ENCODE measurements at places on chromosomes 1 and 21. TPM values are rescaled to one million over a fixed set of nuclear protein-coding genes. Genes with fewer than 3 reads are reported as not detected.

DNA sequence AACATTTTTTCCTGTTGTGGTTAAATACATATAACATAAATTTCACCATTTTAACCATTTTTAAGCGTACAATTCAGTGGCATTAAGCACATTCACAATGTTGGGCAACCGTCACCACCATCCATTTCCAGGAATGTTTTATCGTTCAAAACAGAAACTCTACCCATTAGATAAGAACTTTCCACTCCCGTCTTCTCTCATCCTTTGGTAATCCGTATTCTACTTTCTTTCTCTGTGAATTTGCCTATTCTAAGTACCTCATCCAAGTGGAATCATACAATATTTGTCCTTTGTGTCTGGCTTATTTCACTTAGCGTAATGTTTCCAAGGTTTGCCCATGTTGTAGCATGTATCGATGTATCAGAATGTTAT is 336.0 kb downstream of the RRAGC start:
- DNase-seq, result no peak

GRCh38 chr1:41414716-41415306 is 53.6 kb downstream of the FOXO6 start:
- DNase-seq, result no peak

DNA sequence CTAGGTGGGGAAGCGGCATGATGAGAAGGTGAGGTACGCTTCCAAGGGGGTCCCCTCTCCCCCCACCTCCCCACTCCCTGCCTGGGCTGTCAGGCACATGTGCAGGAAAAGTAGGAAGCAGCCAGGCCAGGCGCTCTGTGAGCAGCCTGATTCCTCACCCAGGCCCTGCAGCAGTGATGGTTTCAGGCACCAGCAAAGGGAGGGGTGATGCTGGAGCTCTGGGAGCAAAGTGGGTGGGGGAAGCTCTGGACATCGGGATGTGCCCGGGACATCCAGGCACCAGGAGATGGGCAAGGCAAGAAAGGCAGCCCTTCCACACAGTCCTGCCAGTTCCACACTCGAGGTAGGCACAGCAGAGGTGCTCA is 106.1 kb downstream of the CRYAA start:
- no peak for DNase-seq

- DNase-seq, result no peak
These were observed 53.7 kb downstream of the ZBTB8A start for GRCh38 chr1:32592943-32593342.

DNA sequence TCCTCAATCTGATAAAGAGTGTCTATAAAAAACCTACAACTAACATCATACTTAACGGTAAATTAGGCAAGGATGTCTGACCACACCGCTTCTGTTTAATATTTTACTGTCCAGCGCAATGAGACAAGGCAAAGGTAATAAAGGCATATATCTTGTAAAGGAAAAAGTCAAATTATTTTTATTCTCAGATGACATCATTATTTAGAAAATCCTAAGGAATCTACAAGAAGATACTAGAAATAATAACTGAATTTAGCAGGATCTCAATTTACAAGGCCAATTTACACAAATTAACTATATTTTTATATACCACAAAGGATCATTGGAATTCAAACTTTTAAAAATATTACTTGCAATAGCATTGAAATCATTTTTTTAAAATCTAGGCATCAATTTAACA is 29.4 kb downstream of the GJA4 start:
- no peak for DNase-seq

GRCh38 chr21:19343711-19344110 is 940.1 kb upstream of the TMPRSS15 start:
- no peak for DNase-seq

GRCh38 chr1:222552882-222553281 is 5.0 kb upstream of the HHIPL2 start:
- DNase-seq, result no peak

DNA sequence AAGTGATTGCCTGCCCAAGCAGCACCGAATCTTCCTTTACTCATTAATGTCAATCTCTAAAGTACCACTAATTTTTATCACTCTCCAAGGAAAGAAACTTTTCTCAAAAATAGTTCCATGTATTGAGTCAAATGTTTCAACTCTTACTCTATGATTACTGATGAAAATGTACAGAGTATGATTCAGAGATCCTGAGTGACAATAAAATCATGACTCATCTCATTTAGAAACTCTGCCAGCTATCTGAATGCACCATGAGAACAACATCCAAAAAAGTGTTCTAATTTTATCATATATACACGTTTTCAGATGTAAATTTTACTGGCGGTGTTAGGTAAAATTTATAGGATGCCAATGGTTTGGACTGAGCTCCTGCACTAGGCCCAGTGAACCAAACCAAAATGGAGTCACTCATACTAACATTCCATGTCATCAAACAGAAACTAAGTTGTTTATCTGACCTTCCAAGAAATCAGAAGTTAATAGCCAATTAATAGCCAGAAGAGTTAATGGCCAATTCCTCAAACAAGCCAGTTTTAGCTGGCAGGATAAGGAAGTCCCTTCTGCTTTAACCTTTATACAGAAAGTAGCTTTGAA is 22.6 kb downstream of the PLPPR5 start:
- peak; percentile 54 for DNase-seq

- no peak for DNase-seq
These were observed 21.1 kb downstream of the HUNK start for GRCh38 chr21:31893851-31894415.

- no peak for DNase-seq
These were observed 217.5 kb downstream of the PLA2G4A start for GRCh38 chr1:187046293-187046692.

- DNase-seq, result no peak
These were observed 154.2 kb upstream of the RUNX1 start for GRCh38 chr21:35203093-35203977.

GRCh38 chr1:31855038-31855845 is 39.4 kb upstream of the SPOCD1 start:
- peak; percentile 10 for DNase-seq

GRCh38 chr1:207069061-207069460 is 16.0 kb downstream of the PFKFB2 start:
- DNase-seq, result no peak

DNA sequence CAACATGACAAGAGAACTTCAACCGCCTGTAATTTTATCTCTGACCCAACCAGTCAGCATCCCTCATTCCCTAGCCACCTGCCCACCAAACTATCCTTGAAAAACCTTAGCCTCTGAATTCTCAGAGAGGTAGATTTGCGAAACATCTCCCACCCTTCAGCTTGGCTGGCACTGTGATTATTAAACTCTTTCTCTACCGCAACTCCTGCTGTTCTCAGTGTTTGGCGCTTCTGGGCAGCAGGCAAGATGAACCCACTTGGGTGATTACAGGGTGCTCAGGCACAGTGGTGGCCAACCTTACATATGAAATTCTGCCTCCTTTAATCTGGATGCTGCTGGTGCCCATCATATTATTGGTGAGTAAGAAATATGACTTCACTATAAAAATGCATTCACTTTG is 22.1 kb downstream of the CCDC190 start:
- no peak for DNase-seq

DNA sequence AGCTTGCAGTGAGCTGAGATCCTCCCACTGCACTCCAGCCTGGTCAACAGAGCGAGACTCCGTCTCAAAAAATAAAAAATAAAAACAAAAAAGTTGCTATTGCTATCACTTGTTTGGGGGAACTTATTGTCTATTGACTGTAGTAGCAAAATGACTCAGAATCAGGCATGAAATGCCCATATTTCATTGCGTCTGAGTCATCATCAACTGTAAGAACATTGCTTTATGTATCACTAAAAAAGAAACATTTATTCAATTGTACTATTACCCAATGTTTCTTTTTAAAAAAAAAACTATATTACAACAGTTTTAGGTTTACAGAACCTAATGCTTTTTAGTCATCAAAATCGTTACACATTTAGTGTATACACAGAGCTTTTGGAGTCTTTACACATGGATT is 91.0 kb upstream of the FMN2 start:
- peak; percentile 35 for DNase-seq

DNA sequence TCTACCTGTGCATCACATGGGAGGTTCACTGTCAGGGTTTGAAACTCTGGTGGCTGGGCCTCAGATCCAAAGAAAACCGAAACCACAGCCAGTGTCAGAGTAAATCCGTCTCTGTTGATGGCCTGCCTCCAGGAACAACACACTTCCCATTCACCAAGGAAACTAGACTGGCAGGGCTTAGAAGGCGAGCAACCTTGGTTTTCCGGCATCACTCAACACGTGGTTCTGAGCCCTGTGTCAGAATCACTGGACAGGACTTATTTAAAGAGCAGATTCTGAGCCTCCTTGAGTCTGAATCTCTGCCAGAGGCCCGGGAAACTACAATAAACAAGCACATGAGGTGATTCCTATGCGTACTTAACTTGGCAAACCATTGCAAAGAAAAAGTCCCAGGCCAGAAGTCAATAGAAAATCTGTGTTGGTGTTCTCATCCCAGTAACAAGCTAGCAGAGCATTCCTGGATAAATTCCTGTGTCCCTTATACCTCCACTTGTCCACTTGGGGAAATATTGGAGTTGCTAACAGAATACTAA is 70.0 kb downstream of the KCTD3 start:
- peak; percentile 41 for DNase-seq

DNA sequence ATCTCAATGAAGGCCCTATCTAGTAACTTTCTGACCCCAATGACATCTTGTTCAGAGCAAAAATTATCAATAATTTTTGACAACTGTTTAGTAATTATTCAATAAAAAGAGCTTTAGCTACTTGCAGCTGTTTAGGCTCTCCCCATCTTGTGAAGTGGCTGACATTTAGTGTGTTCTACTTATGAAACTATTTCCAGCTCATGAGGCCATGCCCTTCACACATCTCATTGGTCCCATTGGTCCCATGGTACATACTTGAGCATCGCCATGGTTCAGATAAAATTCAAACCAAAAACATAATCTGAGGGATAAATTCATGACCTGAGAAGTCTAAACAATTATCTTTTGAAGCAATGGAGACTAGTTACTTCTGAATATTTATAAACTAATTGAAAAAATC is 24.2 kb downstream of the SPRTN start:
- no peak for DNase-seq

GRCh38 chr1:58657082-58657481 is 42.8 kb downstream of the MYSM1 start:
- DNase-seq, result no peak

GRCh38 chr1:45846931-45847330 is 43.5 kb downstream of the MAST2 start:
- DNase-seq, result no peak

GRCh38 chr1:194289569-194290266 is 1103.3 kb upstream of the B3GALT2 start:
- no peak for DNase-seq

DNA sequence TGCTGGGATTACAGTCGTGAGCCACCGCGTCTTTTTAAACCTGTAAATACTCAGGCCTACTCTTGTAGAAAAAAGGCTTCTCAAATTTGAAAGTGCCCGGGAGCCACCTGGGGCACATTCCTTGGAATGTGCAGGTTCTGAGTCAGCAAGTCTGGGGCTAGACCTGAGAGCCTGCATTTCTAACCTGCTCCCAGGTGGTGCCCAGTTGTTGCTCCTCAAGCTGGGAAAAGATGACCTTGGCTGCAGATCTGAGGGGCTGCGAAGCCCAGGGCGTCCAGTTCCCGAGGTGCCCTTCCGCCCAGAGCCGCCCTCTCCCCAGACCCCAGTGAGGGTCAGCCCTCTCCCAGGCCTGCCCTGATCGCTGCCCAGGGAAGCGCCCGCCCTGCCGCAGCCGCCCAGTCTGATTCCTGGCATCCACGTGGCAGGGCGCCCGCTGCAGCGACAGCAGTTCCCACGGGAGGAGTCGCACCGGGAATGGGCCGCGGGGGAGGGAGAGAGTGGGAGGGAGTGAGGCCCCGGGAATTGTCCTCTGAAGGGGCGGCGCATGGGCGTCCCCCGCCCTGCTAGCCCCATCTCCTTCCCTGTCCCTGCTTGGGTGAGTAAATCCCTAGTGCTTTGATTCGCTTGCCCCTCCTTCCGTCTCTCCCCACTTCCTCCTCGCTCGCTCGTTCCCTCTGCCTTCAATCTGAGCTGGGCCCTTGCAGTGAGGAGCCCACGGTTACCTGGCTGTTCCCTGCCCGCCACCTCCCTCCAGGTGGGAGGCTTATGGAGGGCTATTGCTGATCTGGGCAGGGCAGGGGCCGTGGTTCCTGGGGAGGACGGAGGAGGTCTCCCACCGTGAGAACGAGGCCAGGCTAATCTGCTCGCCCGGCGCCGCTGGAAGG is 18.8 kb upstream of the TENT5B start:
- peak; percentile 86 for DNase-seq

- DNase-seq, result no peak
These were observed 193.2 kb downstream of the TM2D1 start for GRCh38 chr1:61531716-61532115.

DNA sequence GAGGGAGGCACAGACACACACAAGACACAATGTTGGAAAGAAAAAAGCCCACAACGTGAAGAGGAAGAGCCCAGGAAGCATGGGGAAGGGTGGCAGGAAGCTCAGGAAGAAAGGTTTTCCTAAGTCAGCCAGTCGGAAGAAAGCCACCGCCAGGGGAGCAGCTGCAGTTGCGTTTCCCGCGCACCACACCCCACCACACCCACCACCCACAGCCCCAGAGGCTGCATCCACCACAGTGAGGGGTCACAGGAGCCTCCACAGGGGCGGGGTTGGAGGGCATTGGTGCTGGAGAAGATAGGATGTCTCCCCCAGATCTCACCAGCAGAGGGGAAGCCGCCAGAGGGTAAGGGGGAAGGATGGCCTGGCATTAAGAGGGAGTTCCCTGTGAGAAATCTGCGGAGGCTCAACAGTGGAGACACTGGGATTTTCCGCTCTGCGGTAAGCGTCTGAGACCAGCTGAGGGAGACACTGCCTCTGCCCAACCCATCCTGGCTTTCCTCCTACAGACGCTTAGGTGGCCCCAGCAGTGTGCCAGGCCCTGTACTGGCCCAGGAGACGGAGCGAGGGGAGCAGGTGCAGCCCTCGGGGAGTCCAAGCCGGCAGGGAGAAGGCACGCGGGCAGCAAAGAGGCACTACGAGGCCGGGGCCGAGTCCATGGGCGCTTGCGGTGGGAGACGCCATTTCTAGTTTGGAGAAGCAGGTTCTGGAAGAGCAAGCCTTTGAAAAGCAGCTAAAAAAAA is 19.8 kb downstream of the PGLYRP3 start:
- no peak for DNase-seq

GRCh38 chr1:94921977-94922376 is 4.9 kb downstream of the CNN3 start:
- no peak for DNase-seq

DNA sequence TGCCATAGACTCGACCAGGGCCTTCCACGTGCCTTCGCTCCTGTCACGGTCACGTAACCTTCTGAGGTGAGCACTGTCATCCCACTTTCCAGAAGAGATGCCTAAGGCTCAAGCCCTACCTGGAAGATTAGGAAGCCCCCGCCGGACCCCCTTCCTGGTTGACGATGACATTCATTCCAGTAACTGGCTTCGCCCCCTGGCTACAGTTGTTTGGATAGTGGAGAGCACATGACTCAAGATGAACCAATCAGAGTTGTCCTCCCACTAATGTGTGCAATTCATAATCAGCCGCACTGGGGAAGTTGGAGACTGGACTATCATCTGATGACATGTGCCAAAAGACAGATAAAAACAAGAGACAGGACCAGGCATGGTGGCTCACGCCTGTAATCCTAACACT is 104.0 kb upstream of the GJB5 start:
- DNase-seq, result no peak

- no peak for DNase-seq
These were observed 202.7 kb downstream of the TRABD2B start for GRCh38 chr1:47794530-47794929.

Gene SLC9C2
- not detected for total RNA-seq

Gene CHODL
- total RNA-seq, result 0.17 TPM

Gene KCNJ15
- total RNA-seq, result 11.7 TPM

Gene SNX7
- 53.0 TPM for total RNA-seq

Gene KCNA2
- total RNA-seq, result not detected

Gene GJA8
- not detected for total RNA-seq

Gene KRTAP21-2
- total RNA-seq, result not detected
